Nephron progenitor cell (in vitro differentiated cells): ENCODE measurements at places on chromosomes 2 and 18.

- DNase-seq, result no peak
Measured at GRCh38 chr18:11789716-11790510, 61.3 kb upstream of the CHMP1B start.

- DNase-seq, result no peak
Measured at GRCh38 chr2:38690499-38691420, 24.8 kb downstream of the GALM start.

GRCh38 chr2:156191527-156191926 is 141.0 kb downstream of the NR4A2 start:
- no peak for DNase-seq

- DNase-seq, result no peak
Measured at GRCh38 chr2:27915874-27916273, 25.3 kb downstream of the BABAM2 start.

DNA sequence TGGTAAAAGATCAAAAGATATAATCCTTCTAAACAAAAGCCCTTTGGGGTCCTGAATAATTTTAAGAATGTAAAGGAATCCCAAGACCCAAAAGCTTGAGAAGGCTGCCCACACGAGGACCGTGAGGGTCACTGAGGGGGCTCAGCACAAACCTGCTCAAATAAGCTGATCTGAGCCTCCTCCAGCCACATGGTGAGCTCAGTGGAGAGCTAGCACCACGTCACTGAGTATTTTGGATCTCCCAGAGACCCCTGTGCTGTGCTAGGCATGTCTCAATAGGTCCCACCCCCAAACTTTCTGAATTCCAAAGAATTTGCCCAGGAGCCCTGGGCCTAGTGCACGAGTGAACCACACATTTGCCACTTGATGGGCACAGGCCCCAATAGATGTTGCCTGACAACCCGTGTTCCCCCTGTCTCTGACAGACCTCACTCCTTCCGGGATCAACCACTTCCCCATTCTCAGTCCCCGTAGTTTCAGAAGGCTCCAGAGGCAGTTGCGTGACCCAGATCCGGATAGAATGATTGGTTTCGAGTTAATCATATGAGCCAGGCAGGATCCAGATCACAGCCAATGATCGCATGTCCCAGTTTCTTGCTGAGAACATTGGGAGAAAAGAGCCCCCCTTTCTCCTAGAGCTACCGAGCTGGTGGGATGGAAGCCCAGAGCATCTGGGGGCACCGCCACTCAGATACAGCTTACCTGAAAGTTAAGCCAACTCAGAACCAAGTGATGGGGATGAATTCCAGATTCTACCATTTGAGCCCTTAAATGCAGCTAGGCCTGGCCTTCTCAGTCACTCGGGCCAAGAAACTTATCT is 203.8 kb downstream of the TNS1 start:
- DNase-seq, result no peak

DNA sequence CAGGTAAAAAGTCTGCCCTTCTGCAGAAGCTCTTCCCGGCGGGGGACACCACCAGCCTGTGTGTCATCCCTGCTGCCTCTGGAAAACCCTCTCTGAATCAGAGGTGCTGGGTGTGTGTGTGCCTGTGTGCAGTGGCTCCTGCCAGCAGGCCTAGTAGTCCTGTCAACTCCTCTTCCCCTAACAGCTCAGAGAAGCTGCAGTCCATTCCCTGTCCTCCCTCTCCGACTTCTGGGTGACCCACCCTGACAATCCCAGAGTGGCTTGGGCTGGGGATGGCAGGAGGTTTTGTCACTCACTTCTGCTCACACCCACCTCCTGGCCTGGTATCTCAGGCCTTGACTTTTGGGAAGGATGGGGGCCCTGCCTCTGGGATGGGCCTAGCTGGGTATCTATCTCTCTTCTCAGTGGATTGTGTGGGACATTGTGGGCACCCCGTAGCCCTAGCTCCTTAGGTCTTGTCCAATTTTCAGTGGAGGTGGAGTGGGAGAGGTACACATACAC is 2.3 kb downstream of the WNT10A start:
- no peak for DNase-seq

GRCh38 chr2:96118698-96119388 is 2.5 kb upstream of the ADRA2B start:
- no peak for DNase-seq

DNA sequence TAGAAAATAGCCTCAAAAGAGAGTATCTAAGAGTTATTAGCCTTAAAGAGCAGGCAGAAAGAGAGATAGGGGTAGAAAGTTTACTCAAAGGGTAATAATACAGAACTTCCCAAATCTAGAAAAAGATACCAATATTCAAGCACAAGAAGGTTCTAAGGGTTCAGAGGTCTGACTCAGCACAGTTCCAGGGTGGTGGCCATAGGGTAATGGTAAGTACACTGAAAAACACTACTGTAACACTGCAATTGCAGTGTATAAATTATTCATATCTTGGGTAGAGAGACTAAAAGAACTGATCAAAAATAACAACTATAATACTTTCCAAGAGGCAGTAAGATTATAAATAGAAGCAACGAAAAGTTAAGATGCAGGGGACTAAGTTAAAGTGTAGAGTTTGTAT is 115.2 kb downstream of the ROCK1 start:
- DNase-seq, result no peak

GRCh38 chr2:18643326-18644114 is 54.2 kb upstream of the NT5C1B start:
- DNase-seq, result no peak

- DNase-seq, result no peak
Measured at GRCh38 chr2:74845217-74845751, 11.4 kb downstream of the HK2 start.

DNA sequence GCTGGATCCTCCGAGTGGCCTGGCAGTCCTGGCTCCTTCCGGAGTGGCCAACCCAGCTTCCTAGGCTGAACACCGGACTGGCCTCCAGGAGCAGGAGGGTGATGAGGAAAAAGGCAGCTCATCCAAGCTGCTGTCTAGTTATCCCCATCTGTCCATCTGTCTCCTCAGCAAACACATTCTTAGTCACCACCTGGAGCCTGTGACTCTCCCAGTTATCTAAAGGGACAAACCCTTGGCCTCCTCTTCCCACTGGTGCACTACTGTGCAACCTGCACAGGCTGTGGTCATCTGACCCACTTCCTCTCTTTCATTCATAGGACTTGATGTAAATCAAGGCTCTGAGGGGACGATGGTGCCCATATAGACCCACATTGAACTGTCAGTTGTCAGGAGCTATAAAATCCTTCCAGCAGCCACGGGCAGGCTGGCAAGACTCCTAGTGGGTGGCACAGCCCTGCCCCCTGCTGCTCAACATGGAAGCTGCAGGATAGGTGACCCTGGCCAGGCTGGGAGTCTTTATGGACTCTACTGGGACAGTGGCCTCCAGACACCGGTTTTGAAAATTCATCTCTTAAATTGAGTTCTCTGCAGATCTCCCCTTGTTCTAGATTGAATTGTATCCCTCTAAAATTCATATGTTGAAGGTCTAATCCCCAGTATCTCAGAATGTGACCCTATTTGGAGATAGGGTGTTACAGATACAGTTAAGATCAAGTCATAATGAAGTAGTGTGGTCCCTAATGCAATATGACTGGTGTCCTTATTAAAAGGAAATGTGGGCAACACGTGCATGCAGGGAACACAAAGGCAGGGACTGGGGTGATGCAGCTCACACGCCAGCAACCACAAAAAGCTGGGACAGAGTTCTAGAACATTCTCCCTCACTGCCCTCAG is 29.3 kb upstream of the DUSP2 start:
- peak; percentile 86 for DNase-seq

DNA sequence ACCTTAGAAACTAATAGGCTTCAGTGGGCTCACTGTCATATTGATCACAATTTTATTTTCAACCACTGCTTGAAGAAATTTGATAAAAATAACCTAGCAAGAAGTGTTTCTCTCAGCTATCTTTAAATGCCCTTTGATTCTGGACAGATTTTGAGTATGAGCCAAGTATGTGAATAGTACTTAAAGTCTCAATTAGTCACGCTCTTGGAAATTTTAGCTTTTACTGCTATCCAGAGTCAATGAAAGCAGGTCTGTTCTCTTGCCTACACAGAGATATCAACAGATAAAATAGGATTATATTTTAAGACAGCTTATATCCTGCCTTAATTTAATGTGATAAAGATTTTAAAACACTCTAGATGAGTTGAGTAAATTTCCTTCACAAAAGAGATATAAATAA is 337.3 kb downstream of the CBLN2 start:
- no peak for DNase-seq

DNA sequence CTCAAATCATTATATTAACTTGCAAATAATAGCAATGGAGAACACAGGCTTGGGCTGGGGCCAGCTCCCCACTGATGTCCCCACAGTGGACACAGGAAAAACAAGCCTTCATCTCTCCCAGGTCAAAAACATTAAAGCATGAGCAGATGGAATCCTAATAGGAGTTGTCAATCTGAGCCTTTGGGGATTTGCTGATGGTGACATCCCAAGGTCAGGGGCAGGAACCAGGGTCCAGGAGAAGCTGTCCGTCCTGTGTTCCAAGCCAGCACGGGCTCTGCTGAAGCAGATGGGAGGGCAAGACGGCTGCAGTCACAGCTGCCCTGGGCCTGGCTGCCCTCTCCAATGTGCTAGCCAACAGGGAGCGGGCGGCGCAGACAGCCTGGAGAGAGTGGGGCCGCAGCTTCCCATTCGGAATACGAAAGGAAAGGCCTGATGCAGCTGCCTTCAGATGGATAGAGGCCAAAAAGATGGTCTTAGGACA is 135.5 kb downstream of the NDUFA10 start:
- no peak for DNase-seq

DNA sequence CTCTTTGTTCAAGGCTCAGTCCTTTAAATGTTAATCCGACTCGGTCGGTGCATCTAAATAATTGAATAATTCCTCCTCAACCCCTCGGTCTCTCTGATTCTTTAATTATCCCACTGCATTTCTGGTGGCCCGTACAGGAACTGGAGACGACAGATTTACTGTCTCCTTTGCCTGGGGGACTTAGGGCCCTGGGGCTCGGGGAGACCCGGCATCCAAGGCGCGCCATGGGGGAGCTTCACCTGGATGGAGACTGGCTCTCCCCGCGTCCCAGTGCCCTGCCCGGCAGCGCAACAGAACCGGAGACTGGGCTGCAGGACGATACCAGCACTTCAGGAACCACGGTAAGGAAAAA is 47.7 kb upstream of the SELENOI start:
- DNase-seq, result no peak

- DNase-seq, result no peak
Measured at GRCh38 chr2:74821177-74822126, 12.5 kb upstream of the HK2 start.

DNA sequence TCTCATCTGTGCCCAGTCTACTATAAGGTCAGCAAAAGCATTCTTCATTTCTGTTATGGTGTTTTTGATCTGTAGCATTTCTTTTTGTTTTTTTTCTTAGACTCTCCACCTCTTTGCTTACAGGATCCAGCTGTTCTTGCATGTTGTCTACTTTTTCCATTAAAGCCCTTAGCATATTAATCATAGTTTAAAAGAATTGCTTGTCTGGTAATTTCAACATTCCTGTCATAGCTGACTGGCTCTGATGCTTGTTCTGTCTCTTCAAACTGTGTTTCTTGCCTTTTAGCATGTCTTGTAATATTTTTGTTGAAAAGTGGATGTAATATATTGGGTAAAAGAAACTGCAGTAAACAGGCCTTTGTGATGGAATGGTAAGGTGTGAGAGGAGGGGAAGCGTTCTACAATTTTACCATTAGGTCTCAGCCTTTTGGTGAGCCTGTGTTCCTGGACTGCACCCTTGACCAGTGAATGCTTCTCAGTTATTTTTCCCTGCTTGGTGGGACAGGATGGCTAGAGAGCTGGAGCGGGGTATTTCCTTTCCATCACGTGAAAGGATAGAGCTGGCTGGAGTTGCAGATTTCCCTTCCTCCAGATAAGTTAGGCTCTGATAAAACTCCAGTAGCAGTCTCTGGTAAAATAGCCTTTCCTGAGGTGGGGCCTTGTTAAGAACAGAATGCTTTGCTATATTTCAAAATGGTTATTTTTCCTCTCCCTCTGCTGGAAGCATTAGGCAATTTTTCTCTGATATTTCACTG is 65.4 kb downstream of the PLA2R1 start:
- no peak for DNase-seq

DNA sequence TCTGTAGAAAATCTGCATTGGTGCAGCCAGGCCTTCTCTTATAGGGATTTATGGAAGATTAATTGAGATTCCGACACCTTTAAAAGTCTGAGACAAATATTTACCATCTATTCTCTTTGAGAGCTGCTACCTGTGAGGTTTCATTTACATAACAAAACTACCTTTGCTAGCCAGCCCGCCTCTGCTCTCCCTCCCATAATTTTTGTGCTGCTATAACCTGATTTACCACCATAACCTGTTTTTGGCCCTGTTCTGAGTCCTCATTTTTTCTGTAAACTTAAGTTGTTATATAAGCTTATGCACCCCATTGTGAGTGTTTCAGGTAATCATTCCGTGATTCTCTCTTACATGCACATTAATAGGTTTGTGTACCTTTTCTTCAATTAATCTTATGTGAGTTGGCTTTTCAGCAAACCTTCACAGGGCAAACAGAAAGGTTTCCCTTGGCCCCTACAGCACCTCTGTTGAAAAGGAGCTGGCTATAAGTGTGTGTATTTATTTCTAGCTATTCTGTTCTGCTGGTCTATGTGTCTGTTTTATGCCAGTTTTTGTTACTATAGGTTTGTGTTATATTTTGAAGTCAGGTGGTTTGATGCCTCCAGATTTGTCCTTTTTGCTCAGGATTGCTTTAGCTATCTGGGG is 114.9 kb upstream of the XIRP2 start:
- no peak for DNase-seq

- no peak for DNase-seq
Measured at GRCh38 chr2:59887366-59887765, 666.1 kb downstream of the BCL11A start.

DNA sequence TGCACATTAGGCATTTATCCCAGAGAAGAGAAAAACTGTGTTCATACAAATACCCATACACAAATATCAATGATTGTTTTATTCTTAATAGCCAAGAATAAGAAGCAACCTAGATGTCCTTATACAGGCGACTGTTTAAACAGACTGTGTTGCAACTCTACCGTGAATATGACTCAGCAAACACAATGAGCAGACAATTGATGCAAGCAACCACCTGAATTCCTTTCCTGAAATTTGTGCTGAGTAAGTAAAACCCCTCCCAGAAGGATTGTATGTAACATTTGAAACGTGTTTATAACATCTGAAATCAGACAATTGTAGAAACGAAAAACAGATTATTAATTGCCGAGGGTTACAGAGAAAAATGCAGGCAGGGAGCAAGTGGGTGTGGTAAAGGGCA is 621.9 kb upstream of the SOX11 start:
- DNase-seq, result no peak
